Kidney (tissue), 22 donors: ENCODE measurements at places on chromosomes 12 and 14. TPM values are rescaled to one million over a fixed set of nuclear protein-coding genes. Genes with fewer than 3 reads are reported as not detected.

The NINJ2 gene
- 0.69 TPM for polyA plus RNA-seq

The OR6C2 gene
- polyA plus RNA-seq: not detected

The EMP1 gene
- polyA plus RNA-seq: 45.1 TPM

- no peak for DNase-seq
These were observed 22.5 kb upstream of the WSCD2 start for GRCh38 chr12:108106599-108106998.

- no peak for DNase-seq
These were observed 13.9 kb upstream of the TCP11L2 start for GRCh38 chr12:106288494-106289195.

DNA sequence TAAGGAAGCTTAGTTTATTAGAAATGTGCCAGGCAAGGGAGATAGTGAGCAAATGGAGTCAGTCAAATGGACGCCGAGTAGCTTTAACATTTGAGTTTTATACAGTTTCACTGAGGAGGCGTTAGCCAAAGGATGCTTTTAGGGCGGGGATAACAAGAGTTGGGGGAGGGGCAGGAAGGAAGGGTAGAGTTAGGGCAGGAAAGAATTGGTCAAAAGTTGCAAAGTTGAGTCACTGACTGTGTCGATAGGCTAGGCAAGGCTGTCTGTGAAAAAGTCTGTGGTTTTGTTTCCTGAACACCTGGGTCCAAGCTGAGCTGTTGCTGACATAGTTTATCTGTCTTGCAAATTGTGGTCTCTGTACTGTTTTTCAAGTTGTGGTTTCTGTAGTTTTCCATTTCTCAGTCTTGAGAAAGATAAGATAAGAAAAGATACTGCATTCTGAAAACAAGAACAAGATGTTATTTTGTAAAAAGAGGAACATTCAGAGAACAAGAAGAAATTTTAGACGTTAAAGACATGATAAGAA lies 62.6 kb upstream of the RESF1 start:
- DNase-seq: no peak

DNA sequence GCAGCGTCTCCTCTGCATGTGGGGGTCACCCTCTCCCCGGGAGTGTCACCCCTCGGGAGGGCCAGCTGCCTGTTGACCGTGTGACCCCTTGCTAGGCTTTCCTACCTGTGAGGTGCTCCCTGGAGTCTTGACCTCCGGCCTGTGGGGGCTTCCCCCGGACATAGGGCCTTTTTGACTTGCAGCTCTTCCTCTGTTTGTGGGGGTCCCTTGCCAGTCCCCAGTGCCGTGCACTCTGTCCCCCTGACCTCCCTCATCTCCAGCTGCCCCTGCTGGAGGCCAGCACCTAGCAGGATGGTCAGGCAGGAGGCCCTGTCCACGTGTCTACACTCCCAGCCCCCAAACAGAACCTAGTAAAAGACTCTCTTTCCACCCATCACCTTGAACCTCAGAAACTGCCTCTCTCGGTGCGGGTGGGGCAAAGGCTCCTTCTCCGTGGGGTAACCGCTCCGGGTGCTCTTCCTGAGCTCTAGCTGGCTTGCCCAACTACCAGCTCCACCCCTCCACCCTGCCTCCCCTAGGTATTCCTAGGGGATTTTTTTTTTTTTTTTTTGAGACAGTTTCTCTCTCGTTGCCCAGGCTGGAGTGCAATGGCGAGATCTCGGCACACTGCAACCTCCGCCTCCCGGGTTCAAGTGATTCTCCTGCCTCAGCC lies 810 bp downstream of the AACS start:
- no peak for DNase-seq

GRCh38 chr12:5201554-5202218 lies 158.0 kb downstream of the KCNA5 start:
- peak; percentile 85 for DNase-seq

GRCh38 chr12:90036637-90037036 lies 328.0 kb upstream of the ATP2B1 start:
- DNase-seq: no peak
